ENCODE measurements at places on chromosomes 11 and 22.

- no peak for DNase-seq
Observed at GRCh38 chr11:2931771-2932738, 2.8 kb upstream of the PHLDA2 start.

DNA sequence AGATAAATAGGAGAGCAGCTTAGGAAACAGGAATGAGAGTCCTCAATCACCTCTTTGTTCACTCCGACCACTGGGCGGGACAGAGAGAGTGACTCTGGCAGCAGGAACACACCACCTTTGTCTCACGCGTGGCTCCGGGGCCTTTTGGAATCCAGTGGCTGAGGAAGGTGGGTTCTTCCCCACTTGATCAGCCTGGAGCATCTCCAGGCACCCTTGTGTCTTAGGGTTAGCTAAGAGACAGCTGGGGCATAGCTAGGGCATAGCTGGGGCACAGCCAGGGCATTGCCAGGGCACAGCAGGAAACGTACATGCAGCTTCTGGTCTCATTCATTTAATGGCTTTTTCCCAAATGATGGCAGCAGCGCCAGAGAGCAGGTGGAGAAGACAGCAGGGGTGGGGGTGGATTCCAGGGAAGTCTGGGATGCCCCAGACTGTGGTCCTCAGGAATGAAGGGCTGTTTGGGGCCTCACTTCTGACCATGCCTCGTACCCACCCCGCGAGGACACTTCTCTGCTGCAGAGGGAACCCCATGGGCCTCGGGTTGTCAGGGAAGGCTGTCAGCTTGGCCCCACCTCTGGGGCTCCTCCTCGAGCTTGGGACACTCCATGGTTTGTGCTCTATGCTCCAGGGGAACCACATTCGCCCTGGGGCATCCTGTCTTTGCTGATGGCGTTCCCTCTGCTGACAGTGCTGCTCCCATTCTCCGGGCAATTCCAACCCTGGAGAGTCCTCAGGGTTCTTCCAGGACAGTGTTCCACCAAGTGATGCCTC lies 30.4 kb upstream of the SHANK2 start:
- DNase-seq = no peak

- DNase-seq = no peak
Observed at GRCh38 chr11:73537969-73538368, 59.9 kb downstream of the FAM168A start.

DNA sequence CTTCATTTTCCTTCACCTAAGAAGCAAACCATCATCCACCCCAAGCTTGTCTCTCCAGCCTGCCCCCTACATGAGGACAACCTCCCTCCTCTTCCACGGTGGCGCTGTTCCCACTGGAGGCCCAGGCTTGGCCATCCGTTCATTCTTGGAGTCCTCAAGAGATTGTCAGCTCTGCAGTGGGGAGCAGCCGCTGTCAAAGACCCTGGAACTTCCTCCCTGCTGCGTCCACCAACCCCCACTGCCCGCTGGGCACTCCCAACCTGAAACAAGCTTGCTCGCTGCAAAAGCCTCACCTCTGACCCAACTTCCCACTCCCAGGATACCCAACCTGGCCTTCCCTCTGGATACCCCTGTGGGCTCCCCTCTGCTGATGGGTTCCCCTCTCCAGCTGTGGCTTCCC lies 10.4 kb upstream of the CD81 start:
- DNase-seq = no peak

DNA sequence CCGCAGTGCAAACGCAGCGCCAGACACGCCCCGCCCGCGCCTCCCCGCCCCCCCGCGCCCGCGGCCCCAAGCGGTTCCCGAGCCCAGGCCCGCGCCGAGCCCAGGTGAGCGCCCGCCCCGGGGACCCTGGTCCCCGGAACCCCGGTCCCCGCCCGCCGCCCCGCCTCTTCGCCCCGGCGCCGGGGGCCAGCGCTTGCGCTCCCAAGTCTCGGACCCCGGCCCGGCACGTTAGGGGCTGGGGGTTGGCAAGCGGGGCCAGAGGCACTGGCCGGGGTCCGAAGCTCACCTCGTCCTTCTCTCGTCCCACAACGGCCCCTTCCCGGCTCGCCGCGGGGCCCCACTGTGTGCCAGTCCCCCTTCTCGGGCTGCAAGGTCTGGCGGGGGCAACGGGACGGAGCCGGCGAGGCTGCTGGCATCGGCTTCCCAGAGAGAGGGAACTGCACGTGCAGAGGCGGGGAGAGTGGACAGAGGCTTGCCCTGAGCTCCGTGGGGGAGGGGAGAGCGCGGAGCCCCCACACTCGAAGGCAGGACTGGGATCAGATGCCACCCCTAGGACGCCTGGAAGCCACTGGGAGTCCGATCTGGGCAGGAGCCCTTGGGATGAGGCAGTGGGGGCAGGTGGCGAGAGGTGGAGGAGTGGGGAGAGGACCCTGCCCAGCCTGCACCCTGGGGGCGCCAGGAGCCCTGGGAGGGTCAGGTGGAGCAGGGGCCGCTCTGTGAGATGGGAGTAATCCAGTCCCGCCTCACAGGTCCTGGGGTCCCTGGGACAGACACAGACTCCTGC lies 1.8 kb upstream of the AIFM3 start:
- no peak for DNase-seq
